ENCODE measurements at places on chromosomes 11 and 22. TPM values are rescaled to one million over a fixed set of nuclear protein-coding genes. Genes with fewer than 3 reads are reported as not detected.
A peak's percentile ranks its signal among the peaks of the same experiment; 100 is the strongest.

DNA sequence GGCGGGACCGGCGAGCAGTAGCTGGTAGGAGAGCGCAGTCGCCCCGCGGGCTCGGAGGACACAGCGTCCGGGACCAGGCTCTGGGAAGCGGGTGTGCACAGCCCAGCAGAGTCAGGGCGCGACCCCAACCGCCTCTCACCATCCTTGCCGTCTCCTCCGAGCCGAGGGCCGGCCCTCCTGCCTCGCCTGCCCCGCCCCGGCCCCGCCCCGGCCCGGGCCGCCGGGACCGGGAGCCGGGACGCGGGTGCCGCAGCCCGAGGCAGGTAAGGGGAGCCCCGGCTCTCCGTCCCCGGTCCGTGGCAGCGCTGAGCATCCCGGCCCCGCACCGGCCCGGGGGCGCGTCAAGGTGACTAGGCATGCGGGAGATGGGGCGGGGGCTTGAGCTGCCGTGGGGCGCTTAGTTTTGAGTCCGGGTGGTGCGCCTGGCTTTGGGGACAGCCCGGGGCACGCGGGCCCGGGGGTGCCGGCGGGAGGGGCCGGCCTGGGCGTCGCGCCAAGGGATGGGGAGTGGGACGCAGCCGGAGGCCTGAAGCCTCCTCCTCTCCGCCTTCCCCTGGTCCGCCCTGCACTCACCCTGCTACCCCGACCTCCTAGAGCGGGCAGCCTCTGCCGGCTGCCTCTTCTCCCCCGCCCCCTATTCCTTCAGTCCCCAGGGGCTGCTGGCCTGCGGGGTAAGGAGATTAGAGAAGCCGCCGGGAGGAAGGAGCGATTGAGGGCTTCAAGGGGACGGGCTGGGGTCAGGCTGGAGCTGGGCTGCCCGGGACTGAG is at the start of gene ABCG4:
ABCG4 (plus strand) TSS at position 35 of the 768 bp plus-strand sequence. CDS start 914 bp downstream, outside the sequence.
- peak; percentile 80 for DNase-seq

DNA sequence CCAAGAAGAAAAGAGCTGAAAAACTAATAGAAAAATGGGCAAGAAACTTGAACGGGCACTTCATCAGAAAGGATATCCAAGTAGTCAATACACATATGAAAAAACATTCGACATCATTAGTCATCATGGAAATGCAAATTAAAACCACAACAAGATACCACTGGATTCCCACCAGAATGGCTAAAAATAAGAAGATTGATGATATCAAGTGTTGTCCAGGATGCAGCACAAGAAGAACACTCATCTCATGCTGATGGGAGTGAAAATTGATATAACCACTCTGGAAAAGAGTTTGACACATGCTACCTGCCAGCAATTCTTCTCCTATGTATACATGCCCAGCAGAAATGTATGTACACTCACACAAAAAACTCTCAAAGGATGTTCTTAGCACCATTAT is 26.9 kb upstream of the SCUBE2 start:
- DNase-seq: no peak

DNA sequence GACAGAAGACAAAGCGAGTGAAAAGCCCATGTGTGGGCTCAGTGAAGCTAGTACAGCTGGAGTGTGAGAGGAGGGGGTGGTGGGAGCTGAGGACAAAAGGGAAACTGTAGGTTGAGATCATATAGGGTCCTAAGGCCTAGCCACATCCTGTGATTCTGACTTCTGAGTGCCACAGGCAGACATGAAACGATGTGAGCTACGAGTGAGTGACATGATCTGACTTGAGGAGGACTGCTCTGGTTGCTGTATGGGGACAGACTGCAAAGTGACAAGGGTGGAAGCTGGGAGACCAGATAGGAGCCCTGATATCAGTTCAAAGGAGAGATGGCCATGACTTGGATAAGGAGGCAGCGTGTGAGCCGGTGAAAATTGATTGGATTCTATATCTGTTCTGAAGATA is 85.4 kb downstream of the MICAL2 start:
- no peak for DNase-seq

- no peak for DNase-seq
These were observed 899.2 kb upstream of the API5 start for GRCh38 chr11:42412590-42412989.

The PARVG gene
- 0.12 TPM for total RNA-seq

The TIRAP gene
- total RNA-seq: 7.9 TPM

- no peak for DNase-seq
These were observed 36.3 kb downstream of the CD82 start for GRCh38 chr11:44601471-44602370.

The SEPTIN3 gene
- total RNA-seq: 10.9 TPM

The EXPH5 gene
- total RNA-seq: 5.8 TPM

GRCh38 chr11:93756748-93757147 is 15.3 kb downstream of the C11orf54 start:
- DNase-seq: no peak

- peak; percentile 22 for DNase-seq
These were observed 36.4 kb upstream of the MUC5AC start for GRCh38 chr11:1121331-1121812.

DNA sequence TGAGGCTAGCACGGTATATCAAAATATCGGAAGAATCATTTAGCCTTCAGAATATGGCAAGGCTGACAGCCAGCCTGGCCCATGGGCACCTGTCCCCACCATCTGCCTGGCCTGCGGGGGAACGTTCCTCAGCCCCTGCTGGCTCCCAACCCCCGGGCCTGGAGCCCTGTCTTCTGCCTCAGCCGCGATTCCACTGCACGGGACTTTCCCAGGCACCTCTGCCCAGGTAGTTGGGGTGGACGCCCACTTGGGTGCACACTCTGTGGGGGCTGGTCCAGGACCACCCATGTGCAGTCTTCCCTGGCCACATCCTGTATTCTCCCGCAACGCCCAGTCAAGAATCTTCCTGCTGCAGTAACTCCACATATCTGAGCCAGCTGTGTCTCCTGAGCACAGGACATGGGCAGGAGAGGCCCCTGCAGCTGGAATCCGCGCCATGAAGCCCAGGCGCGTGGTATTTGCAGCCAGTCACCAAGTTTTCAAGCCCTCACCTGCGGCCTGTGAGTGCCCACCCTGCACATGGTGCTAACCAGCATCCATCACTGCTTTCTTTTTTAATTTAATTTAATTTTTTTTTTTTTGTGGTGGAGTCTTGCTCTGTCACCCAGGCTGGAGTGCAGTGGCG is 77.9 kb downstream of the KCNQ1 start:
- peak; percentile 34 for DNase-seq

GRCh38 chr22:34490886-34491285 is 570.6 kb upstream of the LARGE1 start:
- no peak for DNase-seq

- no peak for DNase-seq
These were observed 587.5 kb downstream of the NTM start for GRCh38 chr11:131957875-131958274.

- peak; percentile 75 for DNase-seq
These were observed at the start of gene INSC for GRCh38 chr11:15114501-15115475. TSS of gene INSC (plus strand) at chr11:15114923. CDS start at chr11:15149175, 34,252 bp downstream.

DNA sequence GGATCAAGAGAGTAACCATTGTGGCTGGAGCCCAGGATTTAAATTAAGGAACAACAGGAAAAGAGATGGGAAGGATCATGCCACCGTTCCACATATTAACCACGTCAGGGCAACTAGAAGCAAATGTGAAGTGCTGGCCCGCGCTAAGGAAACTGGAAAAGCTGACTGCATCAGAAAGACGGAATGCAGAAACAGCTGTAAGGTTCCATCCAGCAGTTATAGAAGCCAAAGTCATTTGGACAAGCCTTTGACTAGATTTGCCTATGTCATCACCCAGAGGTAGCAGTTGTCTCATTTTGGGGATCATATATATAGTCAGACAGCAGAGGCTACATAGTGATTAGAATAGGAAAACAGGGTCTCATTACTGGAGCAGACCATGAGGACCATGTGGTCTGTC is 43.0 kb upstream of the CRTAM start:
- DNase-seq: no peak
